ENCODE measurements at places on chromosomes 16 and 17.

DNA sequence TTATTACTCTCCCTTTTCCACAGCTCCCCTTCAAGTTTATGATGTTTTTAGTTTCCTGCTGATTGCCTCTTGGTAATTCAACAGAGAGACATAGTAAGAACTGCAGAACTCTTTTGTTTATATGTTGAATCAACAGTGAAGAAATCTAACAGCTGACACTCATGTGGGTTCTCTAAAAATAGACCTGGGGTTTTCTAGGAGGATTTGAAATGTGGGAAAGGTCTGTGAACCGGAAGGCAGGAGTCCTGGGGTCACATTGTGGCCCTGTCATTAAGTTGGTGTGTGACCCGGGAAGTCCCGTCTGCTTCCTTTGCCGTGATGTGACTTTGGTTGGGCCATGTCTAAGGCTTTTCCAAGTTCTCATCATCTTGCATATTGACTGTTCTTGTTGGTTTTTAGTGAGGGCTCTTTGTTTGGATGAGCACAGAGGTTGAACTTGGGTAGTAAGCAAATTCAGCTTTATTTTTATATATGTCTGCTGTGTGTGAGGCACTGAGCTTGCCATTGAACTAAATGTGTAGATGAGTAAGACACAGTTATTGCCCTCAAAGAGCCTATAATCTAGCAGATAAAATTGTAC is 48.5 kb upstream of the HS3ST3A1 start:
- DNase-seq: no peak

DNA sequence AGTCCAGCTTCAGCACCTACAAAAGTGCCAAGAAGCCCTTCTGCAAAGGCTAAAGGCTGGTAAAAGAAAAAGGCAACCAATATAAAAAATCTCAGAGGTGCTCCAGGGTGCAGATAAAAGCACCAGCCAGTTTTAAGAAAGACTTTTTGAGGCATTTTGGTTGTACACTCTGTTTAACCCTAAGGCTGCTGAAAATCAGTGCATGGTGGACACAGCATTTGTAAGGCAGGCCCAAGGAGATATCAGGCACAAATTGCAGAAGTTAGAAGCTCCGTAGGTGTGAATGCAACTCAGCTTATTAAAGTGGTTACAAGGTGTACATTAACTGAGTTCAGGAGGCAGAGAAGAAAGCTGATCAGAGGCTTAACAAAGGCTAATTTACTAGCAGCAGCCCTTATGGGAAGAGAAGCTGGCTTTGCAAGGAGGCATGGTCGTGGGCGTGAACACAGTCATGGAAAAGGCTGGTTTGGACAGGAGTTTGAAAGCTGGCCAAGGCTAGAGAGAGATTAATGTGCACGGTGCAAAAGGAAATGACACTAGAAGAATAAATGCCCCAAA is 21.1 kb downstream of the ACSM1 start:
- DNase-seq: no peak

DNA sequence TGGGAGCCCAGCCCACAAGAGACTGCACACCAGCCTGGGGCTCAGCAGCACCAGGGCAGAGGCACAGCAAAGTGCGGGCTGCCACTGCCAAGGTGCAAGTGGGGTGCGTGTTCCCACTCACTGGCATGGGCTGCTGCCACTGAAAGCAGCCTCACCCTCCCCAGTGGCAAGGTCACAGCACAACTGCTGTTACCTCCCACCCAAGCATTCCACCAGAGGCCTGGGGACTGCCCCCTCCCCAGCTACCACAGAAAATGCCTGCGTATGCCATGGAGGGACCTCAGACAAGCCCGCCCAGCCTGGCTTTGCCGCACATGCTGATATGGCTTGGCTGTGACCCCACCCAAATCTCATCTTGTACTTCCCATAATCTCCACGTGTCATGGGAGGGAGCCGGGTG is 33.1 kb downstream of the MEAK7 start:
- DNase-seq: no peak

- no peak for DNase-seq
Observed at GRCh38 chr17:67549820-67550219, 167.9 kb upstream of the NOL11 start.

GRCh38 chr17:69561462-69561861 is 147.0 kb downstream of the MAP2K6 start:
- no peak for DNase-seq

DNA sequence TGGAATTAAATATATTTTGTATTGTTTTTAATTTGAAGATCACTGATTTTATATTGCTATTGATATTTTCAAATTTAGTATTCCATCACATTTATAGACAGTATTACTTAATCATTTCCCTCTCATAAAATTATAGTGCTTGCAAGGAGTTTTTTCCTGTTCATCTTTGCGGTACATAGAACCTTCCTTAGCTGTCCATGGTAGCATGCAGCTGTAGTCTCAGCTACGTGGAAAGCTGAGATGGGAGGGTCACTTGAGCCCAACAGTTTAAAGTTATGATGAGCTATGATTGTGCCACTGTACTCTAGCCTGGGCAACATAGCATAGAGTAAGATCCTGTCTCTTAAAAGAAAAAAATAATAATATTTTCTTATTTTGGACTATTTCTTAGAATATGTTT is 215.8 kb upstream of the CHMP6 start:
- no peak for DNase-seq

GRCh38 chr16:67534431-67534830 is 5.8 kb downstream of the RIPOR1 start:
- DNase-seq: no peak

DNA sequence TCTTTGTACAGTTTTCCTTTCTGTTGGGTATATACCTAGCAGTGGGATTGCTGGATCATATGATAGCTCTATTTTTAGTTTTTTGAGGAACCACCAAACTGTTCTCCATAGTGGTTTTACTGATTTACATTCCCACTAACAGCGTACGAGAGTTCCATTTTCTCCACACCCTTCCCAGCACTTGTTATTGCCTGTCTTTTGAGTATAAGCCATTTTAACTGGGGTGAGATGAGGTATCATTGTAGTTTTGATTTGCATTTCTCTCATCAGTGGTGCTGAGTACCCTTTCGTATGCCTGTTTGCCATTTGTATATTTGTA is 887 bp upstream of the EVI2B start:
- no peak for DNase-seq

GRCh38 chr17:82864713-82865248 is 25.0 kb upstream of the ZNF750 start:
- DNase-seq: no peak

- no peak for DNase-seq
Observed at GRCh38 chr16:21563676-21564075, 35.7 kb upstream of the METTL9 start.

- DNase-seq: no peak
Observed at GRCh38 chr17:30225112-30225511, 10.4 kb downstream of the SLC6A4 start.
